Transverse colon (tissue), 4 donors: ENCODE measurements at places on chromosomes 4 and X. TPM values are rescaled to one million over a fixed set of nuclear protein-coding genes. Genes with fewer than 3 reads are reported as not detected.

The NDP gene
- total RNA-seq = not detected

The SERTM2 gene
- total RNA-seq = 1.1 TPM

The CDS1 gene
- total RNA-seq = 21.6 TPM

The SLC10A4 gene
- not detected for total RNA-seq

The JAKMIP1 gene
- not detected for total RNA-seq

The CYP2U1 gene
- 8.6 TPM for total RNA-seq

The TRIM60 gene
- total RNA-seq = not detected

The PLP1 gene
- 13.7 TPM for total RNA-seq

The DGKK gene
- not detected for total RNA-seq

The HSFX4 gene
- not detected for total RNA-seq

The NHSL2 gene
- total RNA-seq = 3.7 TPM

The ART3 gene
- total RNA-seq = 0.68 TPM

The RTL9 gene
- total RNA-seq = not detected

The BTK gene
- total RNA-seq = 0.40 TPM

The RHOXF2 gene
- total RNA-seq = not detected

The ZDHHC15 gene
- not detected for total RNA-seq

The HTN1 gene
- not detected for total RNA-seq

The MAP7D3 gene
- 4.0 TPM for total RNA-seq

The RAB40AL gene
- total RNA-seq = 1.7 TPM

The GCNA gene
- total RNA-seq = 3.0 TPM

The ARSJ gene
- total RNA-seq = 3.4 TPM

The TLR6 gene
- total RNA-seq = 5.9 TPM

The SMIM10L2A gene
- total RNA-seq = 0.32 TPM

The RAP1GDS1 gene
- total RNA-seq = 42.5 TPM

The UGT2B11 gene
- total RNA-seq = not detected

The NWD2 gene
- not detected for total RNA-seq

The FAM47E gene
- 1.5 TPM for total RNA-seq

The NPY1R gene
- total RNA-seq = 19.5 TPM

The ANKRD17 gene
- 78.2 TPM for total RNA-seq

The TIMM8A gene
- 2.8 TPM for total RNA-seq

The CYBB gene
- 17.8 TPM for total RNA-seq

The OTUD5 gene
- 96.9 TPM for total RNA-seq

The LRRC66 gene
- total RNA-seq = 9.2 TPM

The MED12 gene
- 41.4 TPM for total RNA-seq

The RHOXF2B gene
- total RNA-seq = not detected

The GNRHR gene
- not detected for total RNA-seq

The MAGEH1 gene
- 7.6 TPM for total RNA-seq

The RAB9B gene
- total RNA-seq = 1.7 TPM

The PPP4R3C gene
- not detected for total RNA-seq

The SLC25A43 gene
- 46.4 TPM for total RNA-seq
